CD4-positive, alpha-beta T cell treated with Interleukin-10 for 1 hour (primary cell): ENCODE measurements at places on chromosomes 3 and 15.
A peak's percentile ranks its signal among the peaks of the same experiment; 100 is the strongest.

- DNase-seq: no peak
Measured at GRCh38 chr15:51799282-51800252, 29.9 kb upstream of the TMOD3 start.

DNA sequence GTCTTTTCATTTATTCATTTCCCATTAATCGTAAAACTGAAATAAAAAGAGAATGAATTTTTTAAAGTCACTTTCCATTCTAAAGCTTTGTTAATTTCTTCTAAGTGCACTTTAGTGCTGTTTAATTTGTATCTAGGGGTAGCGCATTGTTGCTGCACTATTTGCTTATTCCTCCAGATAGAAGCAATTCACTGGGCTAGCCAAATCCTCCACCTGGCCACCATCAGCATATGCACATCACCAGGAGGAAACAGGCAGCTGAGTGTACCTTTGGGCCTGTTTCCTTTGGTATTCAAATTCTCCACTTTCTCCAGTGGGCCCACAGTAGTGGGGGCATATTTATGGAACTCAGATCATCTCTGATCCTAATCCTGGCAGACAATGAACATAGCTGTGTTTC is 29.8 kb upstream of the CPB1 start:
- DNase-seq: no peak

DNA sequence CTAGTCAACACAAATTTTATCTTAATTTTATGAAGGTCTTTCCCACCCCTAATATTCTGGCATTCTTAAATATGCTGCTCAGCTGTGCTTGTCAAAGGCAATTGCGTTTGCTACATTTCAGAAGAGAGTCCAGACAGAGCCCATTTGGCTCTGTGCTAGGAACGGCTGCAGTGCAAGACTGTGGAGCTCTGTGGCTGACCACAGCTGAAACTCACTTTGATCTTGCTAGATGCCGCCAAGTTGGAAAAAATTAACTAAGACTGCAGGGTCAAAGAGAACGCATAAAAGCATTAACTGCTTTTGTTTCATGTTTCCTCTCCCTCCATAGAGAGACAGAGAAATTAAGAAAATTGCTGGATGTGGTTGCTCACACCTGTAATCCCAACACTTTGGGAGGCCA is 7.6 kb upstream of the PPP1R2 start:
- DNase-seq: peak; percentile 40

DNA sequence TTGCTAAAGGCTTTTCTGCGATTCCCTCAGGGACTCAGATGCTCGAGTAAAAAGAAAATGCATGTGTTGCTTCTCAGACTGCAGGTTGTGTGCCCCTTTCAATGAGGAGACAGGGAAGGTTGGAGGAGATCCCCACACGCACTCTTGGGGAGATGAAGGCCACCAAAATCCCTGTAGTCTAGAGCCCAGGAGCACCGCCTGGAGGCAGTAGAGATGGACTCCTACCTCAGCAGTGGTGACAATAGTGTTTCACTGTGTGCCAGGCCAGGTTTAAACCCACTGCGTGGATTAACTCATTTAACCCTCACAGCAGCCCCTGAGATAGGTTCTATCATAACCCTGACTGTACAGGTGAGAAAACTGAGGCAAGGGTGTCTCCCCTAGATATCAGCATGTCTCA is 15.2 kb downstream of the MEGF11 start:
- DNase-seq: no peak

- no peak for DNase-seq
Measured at GRCh38 chr3:10756546-10756945, 59.5 kb upstream of the SLC6A11 start.

DNA sequence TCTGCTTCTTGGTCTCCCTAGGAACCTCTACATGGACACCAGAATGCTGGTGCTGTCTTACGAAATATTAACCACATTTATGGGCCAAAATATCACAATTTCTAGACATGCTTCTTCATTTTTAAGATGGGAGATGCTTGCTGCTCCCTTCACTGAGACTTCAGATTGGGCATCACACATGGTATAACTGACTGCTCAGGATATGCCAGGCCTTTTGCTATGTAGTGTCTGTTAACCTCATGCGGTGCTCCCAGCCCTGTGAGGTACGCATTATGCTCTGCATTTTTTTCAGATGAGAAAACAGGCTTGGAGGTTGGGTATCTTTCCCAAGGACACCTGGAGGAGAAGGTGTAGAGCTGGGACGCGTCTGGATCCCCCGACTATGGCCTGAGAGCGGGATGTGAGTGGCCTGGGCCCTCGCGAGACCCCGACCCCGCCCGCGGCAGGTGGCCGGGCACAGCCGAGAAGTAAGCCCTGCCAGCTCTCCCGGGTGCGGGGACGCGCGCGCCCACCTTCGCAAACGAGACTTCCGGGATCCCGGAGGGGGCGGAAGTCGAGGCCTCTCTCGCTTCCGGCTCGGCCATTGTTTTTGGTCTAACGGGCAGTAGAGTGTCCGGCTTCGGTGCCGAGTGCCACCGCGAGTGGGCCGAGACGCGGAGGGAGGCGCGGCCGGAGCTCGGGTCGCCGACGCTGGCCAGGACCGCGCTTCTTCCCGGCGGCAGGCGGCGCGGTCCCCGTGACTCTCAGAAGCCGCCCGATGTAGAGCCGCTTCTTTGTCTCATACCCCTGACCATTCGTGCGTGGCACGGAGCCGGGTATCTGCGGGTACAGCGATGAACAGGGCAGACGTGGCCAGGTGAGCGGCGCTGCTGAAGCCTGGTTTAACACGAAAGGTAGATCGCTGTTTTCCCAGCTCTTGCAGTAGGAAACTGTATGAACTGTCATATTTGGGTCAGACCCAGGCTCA is at the start of gene ZKSCAN7:
ZKSCAN7 (plus strand) TSS at position 568 of the 967 bp plus-strand sequence. CDS start 1,855 bp downstream, outside the sequence.
- DNase-seq: peak; percentile 59

DNA sequence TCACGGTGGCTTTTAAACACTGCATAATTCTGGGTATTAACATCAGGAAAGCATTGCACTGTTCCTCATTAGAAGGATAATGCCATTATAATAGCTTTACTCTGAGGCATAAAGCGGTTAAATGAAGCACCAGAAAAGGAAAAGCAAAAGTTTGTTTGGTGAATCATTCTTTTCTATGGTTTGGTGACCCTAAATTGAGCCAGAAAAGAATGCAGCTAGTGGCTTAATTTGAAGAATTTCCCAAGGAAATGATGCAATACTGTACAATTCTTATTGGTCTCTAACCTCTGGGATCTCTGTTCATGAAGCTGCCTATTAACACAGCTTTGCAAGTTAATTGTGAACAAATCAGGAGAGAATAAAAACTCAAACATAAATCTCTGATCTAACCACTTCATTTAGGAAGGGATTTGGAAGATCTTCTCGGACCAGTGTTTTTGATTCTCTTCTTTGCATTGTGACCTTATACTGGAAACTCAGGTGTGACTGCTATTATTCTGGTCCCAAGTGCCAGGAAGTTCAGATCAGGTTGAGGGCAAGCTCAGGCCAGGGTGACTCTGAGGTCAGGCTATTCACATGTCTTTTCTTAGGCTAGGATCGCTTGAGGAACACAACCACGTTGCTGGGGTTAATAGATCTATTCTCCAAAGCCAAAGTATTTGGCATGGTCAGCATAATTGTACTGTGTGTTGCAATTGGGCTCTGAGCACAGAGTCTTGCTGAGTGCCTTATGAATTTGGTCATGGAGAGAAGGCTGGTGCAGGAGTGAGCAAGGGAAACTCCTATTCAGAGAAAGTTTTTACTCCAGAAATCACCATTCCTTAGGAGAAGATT is 11.3 kb upstream of the DLG1 start:
- DNase-seq: no peak

- DNase-seq: no peak
Measured at GRCh38 chr3:38556640-38557358, 60.7 kb downstream of the EXOG start.

GRCh38 chr3:36405190-36405589 is 24.9 kb downstream of the STAC start:
- no peak for DNase-seq

- no peak for DNase-seq
Measured at GRCh38 chr3:127940116-127940515, 25.1 kb downstream of the KBTBD12 start.

DNA sequence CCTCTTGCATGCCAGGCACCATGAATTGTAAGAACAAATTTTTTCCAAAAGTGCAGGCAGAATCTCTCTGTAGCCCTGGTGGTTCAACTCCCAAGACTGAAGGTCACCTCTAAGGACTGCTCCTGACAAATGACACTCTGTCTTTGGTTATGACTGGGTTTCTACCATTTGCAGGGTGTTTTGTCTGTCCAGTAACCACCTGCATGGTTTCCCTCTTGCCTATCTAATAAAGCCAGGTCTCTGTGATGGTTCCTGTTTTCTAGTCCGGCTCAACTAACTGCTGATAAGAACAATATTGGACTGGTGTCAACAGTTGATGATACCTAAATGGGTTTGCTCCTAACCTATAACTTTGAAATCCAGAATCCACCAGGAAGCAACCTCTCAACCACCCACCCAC is 43.7 kb downstream of the ATP8B4 start:
- no peak for DNase-seq

DNA sequence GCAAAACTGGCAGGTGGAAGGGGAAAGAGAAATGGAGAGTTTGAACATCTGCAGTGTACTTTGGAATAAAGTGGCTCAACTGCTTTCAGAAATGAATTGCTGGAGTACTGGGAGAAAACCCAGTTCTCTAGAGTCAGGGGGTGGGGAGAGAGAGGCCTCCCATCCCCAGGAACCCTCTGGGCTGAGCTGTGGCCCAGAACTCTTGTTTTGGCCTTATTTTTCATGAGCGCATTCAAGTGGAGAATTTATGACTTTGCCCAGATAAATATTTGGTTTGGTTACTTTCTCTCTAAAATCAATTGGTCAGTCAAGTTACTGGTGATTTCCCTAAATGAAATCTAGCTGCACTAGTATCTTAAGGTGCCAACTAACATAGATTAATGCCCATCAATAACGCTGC is 28.7 kb upstream of the HACD2 start:
- DNase-seq: no peak
